Stimulated activated CD4-positive, alpha-beta T cell treated with anti-CD3 and anti-CD28 coated beads, Interleukin-1b, Interleukin-23, amount 100 ng/mL, for 1 hour (primary cell): ENCODE measurements at places on chromosomes 5 and 9.

- DNase-seq: no peak
Observed at GRCh38 chr5:90381213-90381929, 28.2 kb downstream of the CETN3 start.

- DNase-seq: no peak
Observed at GRCh38 chr5:12936221-12936620, 1008.3 kb downstream of the DNAH5 start.

GRCh38 chr9:20309124-20309523 lies 313.2 kb downstream of the MLLT3 start:
- DNase-seq: no peak

DNA sequence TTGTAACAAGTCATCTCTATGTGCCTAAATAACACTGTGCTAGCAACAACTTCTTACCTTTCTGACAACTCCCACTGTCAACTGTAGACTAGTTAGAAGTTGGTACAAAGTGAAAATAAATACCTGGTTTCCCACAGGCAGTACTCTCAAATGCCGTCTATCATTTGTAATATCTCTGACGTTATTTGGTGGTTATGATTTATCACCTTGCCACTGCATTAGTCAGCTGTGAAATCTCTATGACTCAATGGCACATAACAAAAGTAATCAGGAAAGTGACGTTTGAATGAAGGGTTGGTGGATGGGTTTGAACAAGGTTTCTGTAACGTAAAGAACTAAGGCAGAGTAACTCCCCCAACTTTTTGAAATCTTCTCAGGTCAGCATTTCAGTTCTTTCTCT lies 592.3 kb downstream of the MAT2B start:
- DNase-seq: no peak

DNA sequence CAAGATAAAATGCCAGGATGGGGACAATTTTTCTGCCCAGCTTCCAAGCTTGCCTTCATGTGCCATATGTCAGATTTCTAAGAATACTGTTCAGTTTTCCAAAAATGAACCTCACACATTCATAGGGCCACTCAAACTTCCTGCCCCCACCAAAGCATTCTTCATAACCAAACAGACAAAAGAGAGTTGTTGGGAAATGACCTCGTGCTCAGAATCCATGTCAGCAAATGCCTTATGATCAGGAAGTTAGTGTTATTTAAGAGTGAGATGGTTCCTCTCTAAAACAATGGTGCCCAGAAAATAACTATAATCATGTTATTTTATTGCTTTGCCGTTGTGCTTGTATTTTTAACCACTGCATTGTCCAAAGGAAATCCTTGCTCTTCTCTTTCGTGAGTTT lies 208.2 kb downstream of the ZNF608 start:
- DNase-seq: no peak

DNA sequence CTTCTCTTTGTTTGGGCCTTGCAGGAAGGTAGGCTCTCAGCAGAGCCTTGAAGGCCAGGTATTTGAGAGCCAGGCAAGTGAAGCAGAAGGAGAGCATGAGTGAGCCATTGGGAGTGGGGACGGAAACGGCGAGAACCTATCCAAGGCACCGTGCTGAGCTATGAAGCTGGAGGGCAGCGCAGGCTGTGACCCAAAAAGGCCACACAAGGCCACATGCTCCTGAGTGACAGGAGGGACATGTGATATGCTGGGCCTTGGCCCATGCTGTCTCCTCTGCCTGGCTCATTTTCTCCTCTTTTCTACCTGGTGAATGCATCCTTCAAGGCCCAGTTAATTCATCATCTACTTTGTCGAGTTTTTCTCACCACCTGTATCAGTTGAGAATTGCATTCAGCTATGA lies 136.3 kb downstream of the PALM2AKAP2 start:
- DNase-seq: no peak

GRCh38 chr5:122498163-122498562 lies 186.1 kb downstream of the SNCAIP start:
- DNase-seq: no peak

DNA sequence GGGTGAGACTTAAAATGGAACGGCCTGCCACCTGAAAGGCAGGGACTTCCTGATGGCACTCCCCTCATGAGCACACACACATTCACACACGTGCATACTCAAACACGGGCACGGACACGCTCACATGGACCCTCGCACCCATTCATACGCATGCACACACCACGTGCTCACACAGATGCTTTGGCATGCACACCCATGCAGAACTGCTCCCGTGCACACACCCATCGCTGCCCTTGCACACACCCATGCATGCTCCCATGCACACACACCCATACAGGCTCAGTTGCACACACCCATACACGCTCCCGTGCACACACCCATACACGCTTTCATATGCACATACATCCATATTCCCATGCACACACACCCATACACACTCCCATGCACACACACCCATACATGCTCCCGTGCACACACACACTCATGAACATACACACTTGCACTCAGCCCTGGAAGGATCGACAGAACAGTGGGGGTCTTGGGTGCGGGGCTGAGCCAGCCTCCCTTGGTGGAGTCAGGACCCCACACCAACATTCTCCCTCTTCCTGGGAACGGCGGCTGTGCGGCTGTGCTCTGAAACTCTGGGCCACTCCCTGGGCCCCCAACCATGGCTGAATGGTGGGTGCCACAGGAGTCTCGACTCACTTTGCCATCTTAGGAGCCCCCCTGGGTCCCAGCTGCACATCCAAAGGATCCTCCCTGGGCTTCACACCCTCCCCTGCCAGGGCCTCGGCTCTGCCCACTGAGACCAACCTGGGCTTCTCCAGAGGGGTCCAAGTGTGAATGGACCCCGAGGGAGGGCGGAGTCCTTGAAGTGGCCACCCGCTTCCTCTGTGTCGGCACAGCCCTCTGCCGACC lies 115.2 kb downstream of the RXRA start:
- DNase-seq: no peak

DNA sequence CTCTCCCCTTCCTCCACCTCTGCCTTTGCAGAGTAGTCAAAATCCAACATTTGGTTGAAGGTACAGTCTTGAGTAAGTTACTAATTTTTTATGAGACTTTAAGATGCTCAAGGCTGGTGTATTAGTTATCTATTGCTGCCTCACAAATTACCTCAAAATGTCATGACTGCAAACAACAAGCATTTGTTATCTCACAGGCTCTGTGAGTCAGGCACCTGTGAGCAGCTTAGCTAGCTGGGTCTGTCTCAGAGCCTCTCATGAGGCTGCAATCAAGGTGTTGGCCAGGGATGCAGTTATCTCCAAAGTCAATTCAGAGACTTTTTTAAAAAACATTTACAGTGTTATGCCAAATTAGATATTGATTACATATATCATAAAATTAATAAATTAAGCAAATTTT lies 371.3 kb upstream of the RGMB start:
- DNase-seq: no peak

DNA sequence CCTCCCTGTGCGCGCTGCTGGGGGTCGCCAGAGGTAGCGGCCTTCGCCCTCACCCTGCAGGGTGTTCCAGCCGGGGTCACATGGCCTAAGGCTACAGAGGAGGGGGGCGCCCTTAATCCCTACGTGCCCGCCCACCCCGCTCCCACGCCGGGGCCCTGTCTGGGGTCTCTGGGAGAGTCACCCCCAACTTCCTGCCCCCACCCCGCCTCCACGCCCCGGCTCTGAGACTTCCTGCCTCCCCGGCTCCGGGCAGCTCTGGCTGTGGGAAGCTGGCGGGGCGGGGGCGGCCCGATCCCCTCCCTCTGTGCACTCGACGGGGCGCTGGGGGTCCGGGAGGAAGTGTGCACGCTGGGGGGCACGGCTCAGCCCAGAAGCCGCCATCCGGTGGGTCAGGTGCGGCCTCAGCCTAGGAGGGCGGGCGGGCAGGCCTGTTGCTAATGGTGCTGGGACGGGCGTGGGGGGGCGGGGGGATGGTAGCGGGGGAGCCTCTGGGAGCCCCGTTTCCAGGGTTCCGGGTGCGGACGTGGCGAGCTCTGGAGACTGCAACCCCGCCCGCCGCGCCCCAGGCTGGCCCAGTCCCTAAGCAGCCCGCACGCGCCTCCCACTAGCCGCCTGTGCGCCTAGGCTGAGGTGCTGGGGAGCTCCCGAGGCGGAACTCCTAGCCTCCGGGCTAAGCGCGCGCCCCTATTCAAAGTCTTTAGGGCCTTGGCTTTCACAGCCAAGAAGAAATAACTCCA lies 61.6 kb downstream of the CXXC5 start:
- no peak for DNase-seq

DNA sequence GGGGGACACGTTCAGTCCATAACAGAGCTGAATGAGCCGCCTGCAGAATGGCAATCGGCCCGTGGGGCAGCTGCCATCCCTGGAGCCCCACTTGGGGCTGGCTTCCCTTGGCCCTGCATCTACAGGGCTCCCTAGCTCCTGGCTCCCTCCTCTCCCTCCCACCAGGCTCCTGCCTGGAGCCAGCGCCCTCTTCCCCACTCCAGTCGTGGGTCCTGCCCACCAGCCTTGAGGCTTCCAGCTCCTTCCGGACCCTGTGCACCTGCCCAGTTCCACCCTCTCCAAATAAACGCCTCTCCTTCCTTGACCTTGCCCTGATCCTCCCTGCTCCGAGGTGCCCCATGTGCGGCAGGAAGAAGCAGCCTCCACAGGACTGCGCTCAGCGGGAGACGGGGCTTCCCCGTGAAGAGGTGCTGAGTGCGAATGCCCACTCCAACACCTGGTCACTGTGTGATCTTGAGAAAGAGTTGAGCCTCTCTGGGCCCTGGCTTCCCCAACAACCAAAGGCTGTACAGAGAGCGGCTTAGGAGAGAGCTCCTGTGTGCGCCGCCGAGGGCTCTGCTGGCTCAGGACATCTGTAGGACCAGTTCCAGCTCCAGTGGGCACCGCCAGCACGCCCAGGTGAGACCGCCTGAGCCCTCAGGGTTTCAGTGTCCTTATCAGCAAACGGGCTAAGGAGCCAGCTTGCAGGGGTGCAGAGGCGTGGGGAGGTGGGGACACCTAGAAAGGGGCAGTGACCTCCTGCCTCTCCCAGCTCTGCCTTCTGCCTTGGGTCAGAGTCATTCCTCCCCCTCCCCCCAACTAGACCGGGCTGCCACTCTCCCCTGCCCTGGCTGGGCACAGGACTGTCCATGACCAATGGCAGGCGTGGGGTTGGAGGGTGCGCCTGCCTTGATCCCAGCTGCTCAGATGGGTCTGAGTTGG lies 12.1 kb downstream of the C9orf50 start:
- no peak for DNase-seq

DNA sequence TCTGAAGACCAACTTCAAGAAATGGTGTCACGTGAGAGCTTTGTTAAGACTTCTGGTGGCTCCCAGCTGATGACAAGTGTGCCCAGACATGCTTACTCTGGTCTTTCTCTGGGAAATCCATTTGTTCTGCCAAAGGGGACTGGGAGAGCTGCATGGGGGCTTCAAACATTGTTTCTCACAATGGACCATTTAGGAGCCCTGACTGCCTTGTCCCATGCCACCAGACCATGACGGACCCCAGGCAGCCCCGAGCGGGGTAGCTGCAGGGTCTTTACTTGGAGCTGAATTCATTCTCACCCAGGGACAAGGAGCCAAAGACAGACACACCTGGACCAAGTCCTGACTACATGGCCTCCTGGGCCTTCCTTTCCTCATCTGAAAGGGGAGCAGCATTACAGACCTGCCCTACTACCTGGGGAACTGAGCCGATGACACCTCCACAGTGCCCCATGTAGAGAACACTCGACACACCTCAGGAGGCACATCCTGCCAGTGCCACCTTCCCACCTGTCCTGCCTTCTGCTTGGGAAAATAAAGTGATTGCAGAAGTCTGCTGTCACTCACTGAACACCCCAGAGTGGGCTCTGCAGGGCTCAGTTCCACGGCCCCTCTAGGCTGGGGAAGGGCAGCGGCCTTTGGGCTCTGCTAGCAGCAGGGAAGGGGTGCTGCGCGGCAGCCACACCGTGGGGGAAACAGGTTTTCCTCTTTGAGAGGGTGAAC lies 169.0 kb downstream of the DAB2IP start:
- no peak for DNase-seq

DNA sequence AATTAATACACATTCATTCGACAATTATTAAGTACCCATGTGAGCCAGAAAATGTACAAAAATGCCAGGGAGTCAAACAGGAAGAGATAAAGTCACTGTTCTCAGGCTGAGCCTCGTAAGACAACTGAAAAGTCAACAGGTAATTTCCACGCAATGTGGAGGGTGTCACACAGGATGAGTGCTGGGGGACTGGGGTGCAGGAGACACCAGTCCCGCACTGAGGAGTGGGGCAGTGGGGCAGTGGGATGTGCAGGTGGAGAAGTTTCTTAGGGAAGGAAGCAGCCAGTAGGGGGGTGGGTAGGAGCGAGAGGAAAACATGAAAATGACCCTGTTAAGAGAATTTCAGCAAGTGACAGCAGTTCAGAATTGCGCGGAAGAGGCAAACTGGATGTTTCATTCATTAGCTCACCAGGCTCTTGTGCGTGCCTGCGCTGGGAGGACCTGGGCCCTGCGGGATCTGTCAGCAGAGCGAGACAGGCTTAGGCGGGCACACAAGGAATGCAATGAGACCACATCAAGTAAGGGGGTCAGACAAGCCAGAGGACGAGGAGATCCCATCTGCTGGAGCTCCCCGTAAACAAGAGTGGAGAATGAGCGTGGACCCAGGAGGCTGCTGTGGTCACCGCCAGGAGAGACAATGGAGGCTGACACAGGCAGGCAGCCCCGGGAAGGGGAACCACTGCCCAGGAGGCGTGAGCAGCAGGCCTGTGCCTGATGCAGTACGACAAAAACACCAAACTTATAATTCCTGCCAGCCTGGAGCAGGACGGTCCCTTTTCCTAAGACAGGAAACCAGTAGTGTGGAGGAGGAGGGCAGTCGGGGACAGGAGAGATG lies 21.0 kb downstream of the CAMSAP1 start:
- DNase-seq: no peak

GRCh38 chr5:82425591-82425990 lies 147.4 kb upstream of the RPS23 start:
- no peak for DNase-seq

DNA sequence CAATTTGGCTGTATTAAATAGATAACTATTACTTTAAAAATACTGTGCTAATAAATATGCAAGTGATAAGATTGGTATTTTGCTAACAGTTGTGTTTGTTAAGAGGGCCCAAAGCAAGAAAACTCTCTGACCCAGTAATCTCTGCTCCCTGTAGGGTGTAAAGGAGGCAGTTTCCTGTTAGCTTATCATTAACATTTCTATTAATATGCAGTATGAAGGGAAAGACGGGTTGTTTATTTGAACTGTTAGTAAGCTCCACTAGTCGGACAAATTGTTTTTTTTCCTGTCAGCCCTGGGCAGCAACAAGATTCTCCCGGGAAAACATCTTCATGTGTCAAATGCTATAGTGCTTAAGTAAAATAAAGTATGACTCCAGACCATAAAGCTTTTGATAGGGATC lies 35.6 kb downstream of the ERP44 start:
- no peak for DNase-seq

GRCh38 chr5:116738615-116739261 lies 164.1 kb upstream of the SEMA6A start:
- no peak for DNase-seq
